Activated CD4-positive, CD25-positive, alpha-beta regulatory T cell (primary cell): ENCODE measurements at places on chromosomes 13 and 19.

DNA sequence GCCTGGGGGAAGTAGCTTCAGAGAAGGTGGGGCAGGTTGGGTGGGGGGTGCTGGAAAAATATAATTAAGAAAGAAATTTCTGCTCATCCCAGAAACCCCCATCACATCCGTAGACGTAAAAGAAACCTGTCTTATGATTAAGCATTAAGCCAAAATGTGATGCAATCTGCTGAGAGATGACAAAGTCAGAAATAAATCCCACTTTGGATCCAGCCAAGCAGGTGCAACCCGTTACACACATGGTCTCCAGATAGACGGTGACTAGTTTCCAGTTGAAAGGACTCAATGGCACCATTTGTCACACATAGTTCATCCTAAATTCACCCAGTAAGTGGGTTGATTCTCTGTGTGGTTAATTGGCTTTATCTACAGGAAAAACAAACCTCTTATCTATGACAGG is 34.1 kb downstream of the PSG5 start:
- no peak for DNase-seq

GRCh38 chr13:44920013-44920412 is 69.3 kb downstream of the NUFIP1 start:
- no peak for DNase-seq

DNA sequence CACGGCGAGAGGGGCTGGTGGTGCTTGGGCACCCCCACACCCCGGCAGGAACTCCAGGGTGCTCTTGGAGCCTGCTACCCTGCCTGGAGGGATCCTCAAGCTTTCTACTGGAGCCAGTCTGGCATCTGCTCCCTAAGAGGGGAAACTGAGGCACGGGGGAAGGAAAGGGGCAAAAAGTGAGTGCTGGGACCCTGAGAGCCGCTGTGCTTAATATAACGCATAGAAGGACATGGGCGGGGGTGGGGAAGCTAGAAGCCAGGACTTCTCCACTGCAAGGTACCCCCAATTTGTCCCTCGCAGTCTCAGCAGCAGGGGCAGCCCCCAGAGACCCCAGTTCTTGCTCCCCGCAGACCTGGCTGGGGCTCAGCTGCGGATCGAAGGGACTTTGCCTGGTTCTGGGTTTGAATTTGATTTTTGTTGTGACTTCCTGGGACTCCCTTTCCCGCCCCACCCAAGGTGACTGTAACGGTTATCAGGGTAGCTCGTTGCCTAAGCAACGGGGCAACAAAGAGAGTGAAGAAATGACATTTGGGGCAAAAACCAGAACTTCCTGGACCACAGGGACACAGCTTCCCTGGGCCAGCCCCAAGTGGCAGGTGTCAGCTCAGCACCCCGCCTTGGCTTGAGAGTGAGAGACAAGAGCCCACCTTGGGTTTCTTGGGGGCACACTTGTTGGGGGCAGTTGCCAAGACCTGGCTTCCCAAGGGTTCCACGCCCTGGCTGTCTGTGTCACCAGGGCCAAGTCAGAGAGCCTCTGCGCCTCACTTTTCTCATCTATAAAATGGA is 638 bp downstream of the ADGRE5 start:
- DNase-seq = no peak

- no peak for DNase-seq
These were observed 34.5 kb upstream of the FAM216B start for GRCh38 chr13:42746866-42747265.

- DNase-seq = no peak
These were observed 2.0 kb downstream of the NPAS1 start for GRCh38 chr19:47021536-47022139.

- DNase-seq = no peak
These were observed 473.2 kb downstream of the DCT start for GRCh38 chr13:94006296-94006695.

DNA sequence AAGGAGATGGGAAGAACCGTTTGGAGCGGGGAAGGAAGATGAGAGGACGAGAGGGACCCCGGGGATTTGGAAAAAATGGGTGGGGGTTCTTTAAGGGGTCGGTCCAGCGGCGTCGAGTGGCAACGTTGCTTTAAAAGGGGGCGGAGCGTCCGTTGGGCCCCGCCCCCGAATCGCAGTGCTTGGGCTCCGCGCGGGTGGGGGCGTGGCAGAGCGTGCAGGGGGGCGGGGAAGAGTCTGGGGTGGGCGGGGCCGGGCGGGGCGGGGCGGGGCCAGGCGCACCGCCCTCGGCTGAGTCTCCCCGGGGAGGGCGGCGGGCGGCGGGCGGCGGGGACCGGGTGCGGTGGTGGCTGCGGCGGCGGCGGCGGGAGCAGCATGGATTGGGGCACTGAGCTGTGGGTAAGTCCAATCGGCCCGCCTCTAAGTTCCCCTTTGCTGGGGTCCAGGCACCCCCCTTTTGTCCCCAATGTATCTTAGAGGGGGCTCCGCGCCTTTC is at the start of gene TRIP10:
TSS of gene TRIP10 (plus strand) at position 291 of the 493 bp plus-strand sequence. CDS start at position 373, 82 bp downstream.
- DNase-seq = peak; percentile 66
